ENCODE measurements at places on chromosomes 12 and 14. TPM values are rescaled to one million over a fixed set of nuclear protein-coding genes. Genes with fewer than 3 reads are reported as not detected.

Gene DEGS2
- total RNA-seq, result 25.0 TPM

Gene MARCHF9
- total RNA-seq, result 12.2 TPM

Gene TMEM229B
- 5.0 TPM for total RNA-seq

Gene EAPP
- 59.7 TPM for total RNA-seq

Gene PPP2R5C
- 144 TPM for total RNA-seq

Gene SLC10A1
- total RNA-seq, result not detected

Gene SPX
- total RNA-seq, result not detected

Gene HECTD4
- total RNA-seq, result 49.3 TPM

Gene APOF
- not detected for total RNA-seq

Gene ABCB9
- 4.9 TPM for total RNA-seq

Gene TAS2R7
- not detected for total RNA-seq

Gene STAC3
- 4.2 TPM for total RNA-seq

Gene GNS
- total RNA-seq, result 70.8 TPM

Gene ASB2
- total RNA-seq, result 1.5 TPM

Gene NIN
- 21.0 TPM for total RNA-seq

Gene ADGRD1
- 5.8 TPM for total RNA-seq

Gene STAB2
- total RNA-seq, result 0.92 TPM

Gene TAS2R9
- total RNA-seq, result not detected

Gene SERPINA3
- 12.2 TPM for total RNA-seq

Gene DLGAP5
- 8.1 TPM for total RNA-seq

Gene FAM186B
- 0.31 TPM for total RNA-seq

Gene HOXC4
- total RNA-seq, result 0.18 TPM

Gene ACSS3
- total RNA-seq, result 1.4 TPM

Gene DDX24
- 106 TPM for total RNA-seq

Gene PYM1
- total RNA-seq, result 45.0 TPM

Gene PLEKHH1
- 63.2 TPM for total RNA-seq

Gene KRT72
- total RNA-seq, result not detected

Gene RBP5
- 2.0 TPM for total RNA-seq

Gene GNB3
- 1.5 TPM for total RNA-seq

Gene LRP6
- 32.7 TPM for total RNA-seq

Gene CIDEB
- total RNA-seq, result 16.6 TPM

Gene HOXC10
- not detected for total RNA-seq

Gene CCDC196
- total RNA-seq, result 1.2 TPM

Gene ANKRD33
- not detected for total RNA-seq

Gene LRRIQ1
- not detected for total RNA-seq

Gene KCNC2
- total RNA-seq, result not detected

Gene ABHD12B
- 3.9 TPM for total RNA-seq

Gene COPZ1
- total RNA-seq, result 129 TPM

Gene KRT3
- not detected for total RNA-seq

Gene ARPC3
- total RNA-seq, result 284 TPM

Gene MAP1LC3B2
- total RNA-seq, result 1.9 TPM

Gene SLC17A8
- 15.2 TPM for total RNA-seq

Gene NYNRIN
- 11.7 TPM for total RNA-seq

Gene VRTN
- not detected for total RNA-seq

Gene TNS2
- total RNA-seq, result 35.6 TPM

Gene LRCOL1
- total RNA-seq, result not detected

Gene FLVCR2
- 19.8 TPM for total RNA-seq

Gene EFCAB11
- 5.8 TPM for total RNA-seq

Gene PTCSC3
- total RNA-seq, result not detected

Gene TNFRSF1A
- 170 TPM for total RNA-seq

Gene SLCO1B1
- not detected for total RNA-seq

Gene SALL2
- 1.1 TPM for total RNA-seq

Gene MYRFL
- 1.0 TPM for total RNA-seq

Gene RNF212B
- not detected for total RNA-seq

Gene POTEG
- total RNA-seq, result not detected

Gene ITGB7
- 4.6 TPM for total RNA-seq

Gene MGAT4C
- 0.50 TPM for total RNA-seq

Gene EPYC
- total RNA-seq, result not detected

Data from left colon (tissue), 2 donors.